ENCODE measurements at places on chromosomes 5 and 9. TPM values are rescaled to one million over a fixed set of nuclear protein-coding genes. Genes with fewer than 3 reads are reported as not detected.

The PHYHD1 gene
- 0.24 TPM for total RNA-seq

The NAIP gene
- 14.6 TPM for total RNA-seq

DNA sequence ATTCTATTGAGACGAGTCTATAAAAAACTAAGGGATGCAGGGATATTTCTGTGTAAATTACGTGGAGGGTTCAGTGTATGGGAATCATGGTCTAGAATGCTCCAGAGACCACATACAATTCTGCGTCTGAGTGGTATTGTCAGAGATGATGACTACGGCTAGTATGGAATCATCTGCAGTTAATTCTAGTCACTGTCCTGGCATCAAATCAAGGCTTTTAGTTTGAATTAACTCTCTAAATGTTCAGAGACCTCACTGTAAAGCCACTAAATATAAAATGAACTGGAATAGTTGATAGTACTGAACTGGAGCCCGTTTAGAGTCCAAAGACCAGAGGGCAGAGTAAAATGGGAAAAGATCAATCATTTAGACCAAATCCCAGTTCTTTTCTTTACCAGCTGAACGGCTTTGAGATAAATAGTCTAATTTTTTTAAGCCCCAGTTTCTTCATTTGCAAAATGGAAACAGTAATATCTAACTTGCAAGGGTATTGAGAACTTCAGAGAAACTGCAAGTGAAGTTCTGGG, 599.8 kb downstream of the EBF1 start:
- DNase-seq = no peak

DNA sequence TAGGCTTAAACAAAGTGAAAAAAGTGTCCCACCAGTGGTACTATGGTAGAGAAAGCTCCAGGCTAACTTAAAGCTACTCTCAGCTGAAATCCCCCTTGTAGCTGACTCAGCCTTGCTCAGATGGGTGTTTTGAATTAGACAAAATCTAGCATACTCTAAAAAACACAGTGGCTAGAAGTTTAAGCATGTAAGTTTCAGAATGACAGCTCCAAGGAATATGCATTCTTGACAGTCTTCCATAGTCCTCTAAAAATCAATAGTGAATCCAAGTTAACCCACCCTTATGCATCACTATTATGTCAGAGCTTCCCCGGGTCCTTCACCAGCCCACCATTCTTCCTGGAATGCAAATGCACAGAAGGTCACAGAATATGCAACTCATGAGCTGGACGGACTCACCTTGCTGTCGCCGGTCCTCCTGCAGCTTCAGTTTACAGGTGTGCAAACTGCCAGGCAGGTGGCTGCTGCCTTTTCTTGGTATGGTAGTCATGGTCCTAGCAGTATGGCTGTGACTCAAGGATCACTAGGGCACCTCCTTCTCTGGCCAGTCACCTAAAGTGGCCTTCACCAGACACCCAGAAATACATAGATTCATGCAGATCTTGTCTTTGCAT, 668 bp downstream of the RANBP3L start:
- DNase-seq = no peak

DNA sequence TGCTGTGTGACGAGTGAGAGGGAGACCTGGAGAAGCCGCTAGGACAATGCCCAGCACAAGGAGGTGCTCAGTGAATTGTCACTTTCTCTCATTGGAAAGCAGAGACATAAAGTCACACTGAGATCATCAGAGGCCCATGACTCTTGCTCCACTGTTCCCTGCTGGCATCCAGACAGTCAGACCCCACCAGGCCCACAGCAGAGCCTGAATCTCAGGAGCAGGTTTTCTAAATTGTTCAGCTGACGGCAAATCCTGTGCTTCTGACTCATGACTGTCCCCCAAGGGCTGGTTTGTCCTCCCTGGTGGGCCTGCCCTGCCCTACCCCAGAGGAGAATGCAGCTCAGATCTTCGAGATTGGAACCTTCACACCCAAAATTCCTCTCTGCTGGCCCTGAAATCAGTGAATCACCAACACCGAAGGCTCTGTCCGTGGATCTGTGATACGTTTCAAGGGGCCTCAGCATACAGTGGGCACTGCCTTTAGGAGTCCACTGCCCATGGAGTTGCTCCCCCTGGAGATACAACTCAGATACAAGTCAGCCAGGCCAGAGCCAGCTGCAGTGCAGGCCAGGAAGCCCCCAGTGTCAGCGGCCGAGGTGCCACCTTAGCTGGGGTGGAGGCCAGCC, 2.7 kb downstream of the PTGES start:
- DNase-seq = no peak
